ENCODE measurements at places on chromosomes 2 and 18.

DNA sequence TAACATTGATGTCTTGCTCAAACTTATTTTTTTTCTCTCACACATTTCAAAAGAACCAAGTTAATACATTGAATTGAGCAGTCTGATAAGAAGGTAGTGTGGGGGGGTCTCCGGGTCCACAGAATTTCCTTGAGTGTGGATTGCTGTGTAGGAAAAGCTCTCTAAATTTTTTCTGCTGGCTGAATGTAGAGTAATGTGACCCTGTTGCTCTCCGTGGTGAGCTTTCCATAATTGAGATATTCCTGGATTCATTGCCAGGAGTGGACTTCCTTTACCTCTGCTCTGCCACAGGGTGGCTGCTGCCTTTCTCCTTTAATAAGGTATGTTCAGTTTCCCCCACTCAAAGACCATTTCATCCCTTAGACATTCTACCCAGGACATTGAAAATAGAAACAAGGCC lies 50.9 kb downstream of the PKP4 start:
- no peak for DNase-seq

- DNase-seq, result no peak
Observed at GRCh38 chr2:46845542-46846486, 69.8 kb downstream of the MCFD2 start.

- DNase-seq, result no peak
Observed at GRCh38 chr2:233482616-233483015, 84.0 kb downstream of the USP40 start.

- no peak for DNase-seq
Observed at GRCh38 chr18:27778441-27778840, 398.5 kb downstream of the CDH2 start.

GRCh38 chr18:63378919-63379638 lies 12.1 kb upstream of the KDSR start:
- DNase-seq, result no peak

DNA sequence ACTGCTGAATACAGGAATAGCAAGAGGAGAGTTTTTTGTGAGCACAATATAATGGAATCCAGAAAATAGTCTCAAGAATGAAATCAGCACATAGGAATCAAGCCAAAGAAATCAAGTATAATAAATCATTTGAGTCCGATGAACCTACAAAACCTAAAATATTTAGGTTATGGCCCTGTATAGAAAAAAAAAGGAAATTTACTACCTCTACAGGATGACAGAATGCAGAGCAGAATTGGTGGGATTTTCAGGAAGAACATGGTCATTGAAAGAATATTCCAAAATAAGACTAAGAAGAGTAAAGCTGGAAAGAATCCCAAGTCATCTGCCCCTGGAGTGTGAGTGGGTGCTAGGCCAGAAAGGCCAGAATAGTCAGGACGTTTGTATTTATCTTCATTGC lies 1041.2 kb upstream of the CDH2 start:
- DNase-seq, result no peak

DNA sequence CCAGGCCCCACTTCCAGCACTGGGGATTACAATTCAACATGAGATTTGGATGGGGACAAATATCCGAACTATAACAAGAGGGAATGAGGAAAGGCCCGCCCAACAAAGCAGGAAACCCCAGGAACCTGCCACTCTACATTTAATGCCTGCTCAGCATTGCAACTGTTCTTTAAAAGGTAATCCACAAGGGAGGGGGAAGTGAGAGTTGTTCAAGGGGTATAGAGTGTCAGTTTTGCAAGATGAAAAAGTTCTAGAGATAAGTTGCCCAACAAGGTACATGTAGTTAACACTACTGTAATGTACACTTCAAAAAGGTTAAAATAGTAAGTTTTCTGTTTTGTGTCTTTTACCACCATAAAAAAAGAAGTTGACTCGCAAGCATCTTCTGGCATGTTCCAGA lies 137.6 kb downstream of the MBD2 start:
- no peak for DNase-seq

DNA sequence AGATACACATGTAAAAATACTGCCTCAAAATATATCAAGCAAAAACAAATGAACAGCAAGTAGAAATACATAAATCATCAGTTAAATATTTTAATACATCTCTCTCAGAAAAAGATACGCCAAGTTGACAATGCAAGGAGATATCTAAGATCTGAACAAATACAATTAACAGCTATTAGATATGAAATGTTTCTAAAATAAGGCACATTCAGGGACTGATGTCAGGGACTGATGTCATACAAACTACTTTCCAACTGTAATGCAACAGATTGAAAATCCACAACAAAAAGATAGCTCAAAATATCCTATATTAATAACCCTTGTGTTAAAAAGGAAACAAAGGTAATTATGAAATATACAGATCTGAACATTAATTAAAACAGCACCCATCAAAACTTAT lies 51.7 kb downstream of the TLK1 start:
- no peak for DNase-seq

GRCh38 chr2:54680397-54681041 lies 42.9 kb upstream of the EML6 start:
- no peak for DNase-seq

DNA sequence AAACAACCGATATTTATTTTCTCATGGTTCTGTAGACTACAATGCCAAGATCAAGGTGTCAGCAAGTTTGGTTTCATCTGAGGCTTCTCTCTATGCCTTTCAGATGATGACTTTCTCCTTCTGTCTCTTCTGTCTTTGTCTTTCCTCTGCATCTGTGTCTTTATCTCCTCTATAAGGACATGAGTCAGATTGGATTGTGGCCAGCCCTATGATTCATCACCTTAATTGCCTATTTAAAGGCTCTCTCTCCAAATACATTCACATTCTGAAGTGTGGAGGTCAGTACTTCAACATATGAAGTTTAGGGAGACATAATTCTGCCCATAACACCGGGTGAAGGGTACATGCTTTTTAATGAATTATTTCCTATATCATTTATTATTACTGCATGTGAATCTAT lies 71.2 kb upstream of the CNTNAP5 start:
- DNase-seq, result no peak

GRCh38 chr2:88831792-88832248 lies 140.3 kb downstream of the RPIA start:
- peak; percentile 90 for DNase-seq

DNA sequence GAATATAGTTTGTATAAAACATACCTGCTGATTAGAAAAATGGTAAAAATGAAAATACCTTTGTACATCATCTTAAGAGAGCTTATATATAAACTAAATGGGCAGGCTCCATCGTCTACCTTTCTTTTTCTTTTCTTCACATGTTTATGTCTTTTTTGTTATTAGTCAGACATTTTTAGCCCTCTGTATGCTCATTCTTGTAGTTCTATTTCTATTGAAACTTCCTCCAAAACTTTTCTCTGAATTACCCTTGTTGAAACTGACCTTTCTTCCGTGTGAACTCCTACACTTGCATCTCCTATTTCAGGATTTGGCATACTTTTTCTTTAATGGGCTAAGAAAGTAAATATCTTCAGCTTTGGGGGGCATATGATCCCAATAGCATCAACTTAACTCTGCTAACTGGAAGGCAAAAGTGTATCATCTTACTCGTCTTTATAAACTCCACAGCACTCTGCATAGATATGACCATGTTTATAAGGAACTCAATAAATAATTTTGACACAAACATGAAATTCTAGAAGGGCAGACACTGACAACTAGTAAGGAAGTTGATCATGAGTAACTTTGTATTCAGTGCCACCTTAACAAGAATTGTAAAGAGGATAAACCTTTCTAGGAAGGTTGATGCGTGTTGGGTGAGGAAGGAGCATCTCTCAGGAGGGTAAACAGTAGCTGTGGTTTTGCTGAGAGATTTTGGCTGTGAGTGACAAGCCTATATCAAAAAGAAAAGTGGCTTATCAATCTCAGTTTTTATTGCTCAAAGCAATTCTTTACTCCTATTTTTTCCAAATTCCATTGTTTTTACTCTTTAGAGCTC lies 127.6 kb downstream of the PIK3C3 start:
- no peak for DNase-seq

- DNase-seq, result no peak
Observed at GRCh38 chr2:23377771-23378170, 7.2 kb upstream of the KLHL29 start.

GRCh38 chr18:68940754-68941153 lies 142.9 kb downstream of the CCDC102B start:
- no peak for DNase-seq

DNA sequence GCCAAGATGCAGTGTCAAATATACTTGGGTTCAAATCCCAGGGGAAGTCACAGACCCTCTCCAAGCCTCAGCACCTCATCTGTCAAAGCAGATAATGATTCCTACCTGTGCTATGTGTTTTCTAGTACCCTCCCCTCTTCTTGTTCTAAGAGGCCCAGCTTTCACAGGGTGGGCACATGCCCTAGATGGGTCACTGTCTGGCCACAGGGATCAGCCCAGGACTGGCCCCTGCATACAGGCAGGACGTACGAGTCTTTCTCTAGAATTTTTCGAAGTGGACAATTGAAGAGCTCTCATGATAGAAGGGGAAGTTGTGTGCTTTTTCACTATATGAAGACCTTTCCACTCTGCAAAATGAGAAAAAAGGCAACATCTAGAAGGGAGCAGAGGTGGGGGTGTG lies 22.2 kb downstream of the ARL4C start:
- no peak for DNase-seq

DNA sequence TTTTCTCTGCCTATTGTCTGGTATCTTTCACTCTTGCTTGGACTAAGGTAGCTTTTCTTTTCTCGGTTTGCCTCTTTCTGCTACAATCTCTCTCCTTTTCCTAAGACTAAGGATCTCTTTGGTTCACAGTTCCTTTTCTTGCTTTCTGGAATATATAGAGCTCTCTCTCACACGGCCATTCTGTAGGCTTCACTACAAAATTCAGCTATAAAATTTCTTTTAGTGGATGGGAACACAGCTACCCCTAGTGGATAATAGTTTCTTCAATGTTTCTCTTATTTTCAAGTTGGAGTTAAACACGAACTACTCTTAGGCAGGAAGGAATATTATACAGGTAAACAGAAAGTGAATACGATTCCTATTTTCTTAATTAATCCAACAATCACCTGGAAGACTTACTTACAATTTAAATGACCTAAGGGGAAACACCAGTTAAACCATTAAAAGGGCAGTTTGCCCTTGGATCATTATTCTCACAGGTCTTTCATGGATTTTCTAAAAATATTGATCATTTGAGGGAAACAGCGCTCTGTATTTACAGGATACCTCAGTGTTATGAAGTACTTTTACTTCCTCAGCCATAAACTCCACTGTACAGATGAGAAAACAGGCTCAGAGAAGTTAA lies 140.5 kb downstream of the LRP2 start:
- DNase-seq, result no peak

DNA sequence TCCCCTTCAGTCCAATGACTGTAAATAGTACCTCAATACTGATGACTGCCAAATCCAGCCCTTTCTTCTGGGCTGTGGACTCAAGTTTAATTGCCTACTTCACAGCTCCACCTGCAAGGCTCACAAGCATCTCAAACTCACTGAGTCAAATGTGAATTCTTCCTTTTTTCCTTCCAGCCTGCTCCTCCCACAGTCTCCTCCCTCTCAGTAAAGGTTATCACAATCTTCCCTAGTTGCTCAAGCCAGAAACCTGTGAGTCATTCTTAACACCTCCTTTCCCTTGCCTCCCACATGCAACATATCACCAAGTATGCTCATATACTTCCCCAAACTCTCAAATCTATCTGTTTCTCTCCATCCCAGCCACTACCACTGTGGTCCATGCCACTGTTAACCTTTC lies 3.7 kb upstream of the MFSD6 start:
- DNase-seq, result no peak

DNA sequence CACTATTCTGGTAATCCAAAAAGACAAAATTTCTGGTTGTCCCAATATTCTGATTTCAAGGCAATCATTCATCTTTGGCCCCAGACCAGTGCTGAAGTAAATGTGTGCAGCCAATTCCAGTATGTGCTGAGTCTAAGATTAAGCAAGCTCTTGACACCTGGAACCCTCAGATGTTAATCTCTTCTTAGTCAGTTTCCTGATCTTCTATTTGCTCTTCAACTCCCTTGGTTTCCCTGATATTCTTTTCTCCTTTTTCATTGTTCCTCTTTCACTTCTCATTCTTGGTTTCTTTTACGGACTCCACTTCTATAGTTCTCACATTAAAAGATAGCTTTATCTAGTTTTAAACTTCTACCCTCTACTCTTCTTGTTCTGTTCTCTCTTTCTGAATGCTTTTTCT lies 445.7 kb upstream of the FANCL start:
- DNase-seq, result no peak

DNA sequence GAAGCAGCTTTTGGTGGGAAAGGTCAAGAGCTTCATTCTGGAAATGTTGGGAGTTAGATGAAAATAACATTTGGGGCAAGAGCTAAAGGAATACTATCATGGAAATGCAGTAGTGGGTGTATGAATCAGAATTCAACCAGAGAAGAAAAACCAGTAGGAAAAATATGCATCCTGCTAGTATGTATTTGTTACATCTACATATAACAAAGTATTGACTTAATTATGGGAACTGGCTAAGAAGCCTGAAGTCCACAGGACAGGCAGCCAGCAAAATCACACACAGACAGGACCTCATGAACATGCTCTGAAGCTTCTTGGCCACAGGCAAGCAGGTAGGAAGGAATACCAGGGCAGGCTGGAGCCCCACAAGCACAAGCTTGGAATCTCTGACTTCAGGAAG lies 185.8 kb downstream of the FBXO15 start:
- DNase-seq, result no peak

- no peak for DNase-seq
Observed at GRCh38 chr2:106839849-106840595, 45.9 kb downstream of the ST6GAL2 start.

DNA sequence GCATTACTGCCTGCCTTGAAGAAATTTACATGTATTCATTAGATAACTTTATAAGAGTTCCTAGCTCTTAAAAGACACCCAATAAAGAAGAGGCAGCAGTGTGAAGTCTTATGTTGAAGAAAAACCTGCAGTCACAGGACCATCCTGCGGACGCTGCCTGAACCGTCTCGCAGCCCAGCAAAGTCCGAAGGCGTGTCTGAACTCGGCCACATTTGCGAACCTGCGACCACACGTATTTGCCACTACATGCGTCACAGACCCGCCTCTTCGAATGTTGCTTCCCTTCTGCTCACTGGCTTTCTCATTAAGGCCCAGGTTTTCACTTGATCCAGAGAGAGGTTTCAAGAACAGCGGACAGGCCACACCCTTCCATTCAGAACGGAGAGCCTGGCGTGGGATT lies 41.2 kb downstream of the CNGA3 start:
- DNase-seq, result no peak

DNA sequence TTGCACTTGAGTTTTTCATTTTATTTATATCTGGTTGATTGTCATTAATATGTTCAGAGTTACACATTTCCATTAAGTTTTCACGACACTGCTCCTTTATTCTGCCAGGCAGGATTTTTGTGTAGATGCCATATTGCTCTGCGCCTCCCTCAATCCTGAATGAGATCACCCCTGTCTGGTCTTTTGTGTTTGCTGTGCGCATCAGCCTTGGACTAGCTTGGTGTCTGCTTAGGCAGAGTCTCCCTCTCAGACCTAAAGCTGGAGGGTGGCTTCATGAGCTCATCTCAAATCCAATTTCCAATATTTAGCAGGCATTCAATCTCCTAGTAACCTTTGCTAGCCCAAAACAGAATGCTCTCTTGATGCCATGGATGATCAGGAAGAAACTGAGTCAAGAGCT lies 137.4 kb downstream of the SMAD7 start:
- DNase-seq, result no peak

All from posterior cingulate gyrus (tissue), 11 donors.